ENCODE measurements at places on chromosomes 6 and 20.

- no peak for DNase-seq
Observed at GRCh38 chr20:22382742-22383141, 201.6 kb downstream of the FOXA2 start.

GRCh38 chr20:50538276-50538675 lies 28.1 kb downstream of the PTPN1 start:
- DNase-seq = no peak

DNA sequence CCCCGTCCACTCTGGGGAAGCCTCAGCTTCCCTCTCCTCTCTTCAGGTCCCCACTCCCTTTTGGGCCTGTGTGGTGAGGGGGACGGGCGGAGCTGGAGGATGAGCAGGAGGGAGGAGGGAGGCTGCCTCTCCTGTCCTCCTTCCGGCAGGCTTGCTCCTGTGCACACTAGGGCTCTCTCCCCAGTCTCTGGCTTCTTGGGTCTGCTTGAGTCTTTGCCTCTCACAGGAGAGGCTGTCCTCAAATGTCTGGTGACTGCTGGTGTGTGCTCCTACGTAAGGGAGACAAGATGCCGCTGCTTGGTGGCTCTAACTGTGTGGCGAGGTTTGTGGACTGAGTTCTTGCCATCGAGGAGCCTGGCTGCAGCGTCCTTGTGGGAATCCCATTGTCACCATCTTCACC lies 8.8 kb upstream of the SMOC2 start:
- DNase-seq = no peak

GRCh38 chr6:131049608-131050007 lies 13.4 kb downstream of the EPB41L2 start:
- no peak for DNase-seq

All from hematopoietic multipotent progenitor cell treated with erythropoietin and hydrocortisone succinate and interleukin-3 and kit ligand, for 4 days (in vitro differentiated cells).